ENCODE measurements at places on chromosomes 6 and 20.
A peak's percentile ranks its signal among the peaks of the same experiment; 100 is the strongest.

GRCh38 chr6:22062807-22063408, 233.9 kb downstream of the PRL start:
- peak; percentile 26 for DNase-seq

- DNase-seq: no peak
Measured at GRCh38 chr6:135411339-135411738, 86.2 kb downstream of the AHI1 start.

- no peak for DNase-seq
Measured at GRCh38 chr6:39792540-39793450, 619 bp downstream of the DAAM2 start.

- no peak for DNase-seq
Measured at GRCh38 chr20:34920055-34920454, 35.6 kb downstream of the GSS start.

- no peak for DNase-seq
Measured at GRCh38 chr6:170205534-170206316, 85.2 kb downstream of the DLL1 start.

GRCh38 chr20:58891718-58892140, 39.2 kb downstream of the GNAS start:
- no peak for DNase-seq

GRCh38 chr6:75932067-75932466, 140.4 kb downstream of the IMPG1 start:
- DNase-seq: no peak

DNA sequence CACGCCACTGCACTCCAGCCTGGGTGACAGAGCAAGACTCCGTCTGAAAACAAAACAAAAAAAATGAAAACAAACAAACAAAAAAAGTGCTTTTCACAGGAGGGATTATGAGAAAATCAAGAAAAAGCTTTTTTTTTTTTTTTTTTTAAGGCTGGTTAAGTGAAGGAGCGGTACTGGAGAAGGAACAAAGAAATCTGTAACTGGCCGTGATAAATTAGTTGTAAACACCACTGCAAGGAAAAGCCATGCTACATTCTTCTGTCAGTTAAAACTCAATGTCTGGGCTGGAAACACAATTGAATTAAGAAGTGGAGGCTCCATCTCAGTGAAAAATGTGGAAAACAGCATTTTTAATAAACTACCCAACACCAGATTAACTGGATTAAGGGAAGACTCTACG, 6.3 kb upstream of the GMPR start:
- no peak for DNase-seq

GRCh38 chr6:41676431-41676830, 38.2 kb downstream of the MDFI start:
- no peak for DNase-seq

- DNase-seq: peak; percentile 61
Measured at GRCh38 chr20:49713753-49714712, at the start of gene B4GALT5. Gene B4GALT5, minus strand, starts transcription at chr20:49713878. Its CDS starts 188 bp downstream, at chr20:49713690.

DNA sequence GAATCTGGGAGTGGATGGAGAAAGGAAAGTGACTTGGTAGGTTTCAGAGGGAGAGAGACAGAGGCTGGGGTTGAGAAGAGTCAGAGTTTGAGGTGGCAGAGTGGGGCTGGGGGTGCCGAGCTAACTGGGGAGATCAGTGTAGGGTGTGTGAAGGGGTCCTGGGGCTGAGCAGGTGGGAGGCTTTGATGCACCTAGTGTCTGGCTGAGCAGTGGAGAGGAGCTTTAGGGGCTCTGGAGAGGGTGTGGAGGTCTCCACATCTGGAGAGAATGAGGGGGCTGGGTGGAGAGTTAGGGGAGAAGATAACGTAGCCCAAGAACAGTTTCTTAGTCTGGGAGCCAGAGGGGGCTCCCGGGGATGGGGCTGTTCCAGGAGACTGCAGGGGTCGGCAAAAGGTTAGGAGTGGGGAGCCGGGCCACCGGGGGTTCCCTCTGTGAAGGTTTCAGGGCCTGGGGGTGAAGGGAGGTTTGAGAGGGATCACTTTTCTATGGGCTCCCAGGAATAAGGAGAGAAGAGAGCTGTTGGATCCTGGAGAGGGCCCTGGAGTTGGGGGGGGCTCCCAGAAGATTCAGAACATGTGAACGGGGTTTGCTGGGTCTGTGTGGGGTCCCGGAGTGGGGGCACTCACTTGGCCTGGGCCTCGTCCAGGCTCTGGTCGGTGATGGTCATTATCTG, 797 bp downstream of the PBX2 start:
- no peak for DNase-seq

DNA sequence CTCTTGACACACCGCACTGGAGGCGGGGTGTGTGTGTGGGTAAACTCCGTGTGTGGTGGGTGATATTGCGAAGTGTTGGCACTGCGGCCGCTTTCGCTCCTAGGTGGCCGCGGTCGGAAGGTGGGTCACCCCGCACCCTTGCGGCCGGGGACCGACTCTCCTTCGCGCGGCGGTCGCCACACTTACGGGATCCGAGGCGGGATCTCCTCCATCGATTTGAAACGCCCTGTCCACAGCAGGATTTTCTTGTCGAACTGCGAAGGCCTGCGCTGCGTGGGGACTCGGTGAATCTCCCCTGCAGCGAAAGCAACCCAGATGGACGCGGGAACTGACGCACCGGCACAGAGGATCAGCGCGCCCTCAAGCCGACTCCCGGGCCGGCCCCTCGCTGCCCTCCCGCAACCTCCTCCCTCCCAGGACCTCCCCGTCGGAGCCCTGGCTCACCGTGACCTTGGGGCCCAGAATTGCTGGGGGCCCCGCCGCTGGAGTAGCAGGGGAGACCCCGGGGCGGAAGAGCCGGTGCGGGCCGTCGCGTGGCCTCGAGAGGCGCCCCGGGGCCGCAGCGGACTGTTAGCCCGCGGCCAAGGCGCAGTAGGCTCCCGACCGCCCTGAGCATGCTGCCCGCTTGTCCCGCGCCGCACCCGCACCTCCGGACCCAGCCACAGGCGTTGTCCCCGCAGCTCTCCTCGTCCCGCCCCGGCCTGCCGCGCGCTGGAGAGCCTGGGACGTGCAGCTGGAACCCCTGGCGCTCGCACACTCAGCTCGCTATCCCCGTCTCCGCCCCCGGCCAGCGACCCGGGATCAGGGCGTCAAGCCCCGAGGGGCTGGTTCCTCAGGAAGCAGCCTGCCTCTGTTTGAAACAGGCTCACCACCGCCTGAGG, at the start of gene FAM162B:
FAM162B (minus strand) TSS at position 759 of the 881 bp plus-strand sequence; CDS start at position 616, 143 bp downstream.
- no peak for DNase-seq

DNA sequence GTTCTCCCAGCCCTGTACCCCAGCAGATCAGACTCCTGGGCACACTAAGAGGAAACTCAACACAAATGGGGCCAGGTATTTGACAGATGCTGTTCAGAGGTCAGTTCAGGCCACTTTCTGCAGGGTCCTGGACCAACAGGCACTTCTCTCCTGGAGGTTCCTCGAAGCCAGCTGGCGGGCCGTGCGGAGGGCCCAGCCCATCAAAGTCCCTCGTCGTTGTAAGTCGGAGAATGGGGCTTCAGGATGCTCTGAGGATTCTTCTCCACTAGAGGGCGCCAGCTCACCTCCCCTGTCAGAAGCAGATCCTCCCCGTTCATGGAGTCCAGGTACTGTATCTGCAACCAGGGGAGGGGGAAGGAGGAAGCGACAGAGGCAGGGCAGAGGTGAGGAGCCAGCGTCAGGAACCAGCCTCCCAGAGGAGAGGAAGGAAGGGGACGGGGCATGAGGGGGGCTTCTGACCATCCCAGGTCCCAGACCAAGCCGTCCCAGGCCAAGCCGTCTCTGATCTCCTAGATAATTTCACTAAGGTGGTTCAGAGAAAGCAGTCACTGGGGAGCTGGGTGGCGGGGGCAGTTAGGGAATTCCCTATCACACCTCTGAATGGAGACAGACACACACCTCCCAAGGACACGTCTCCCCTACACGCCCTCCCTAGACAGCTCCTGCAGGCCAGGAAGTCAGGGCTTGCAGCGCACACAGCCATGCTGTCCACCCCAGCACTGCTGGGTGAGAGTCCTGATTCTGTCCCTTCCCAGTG, 11.7 kb upstream of the FAM83C start:
- peak; percentile 84 for DNase-seq

GRCh38 chr20:24584538-24585356, 115.3 kb downstream of the SYNDIG1 start:
- no peak for DNase-seq

- no peak for DNase-seq
Measured at GRCh38 chr6:18605841-18606240, 218.7 kb downstream of the RNF144B start.

- DNase-seq: no peak
Measured at GRCh38 chr6:14620522-14620921, 502.9 kb downstream of the CD83 start.
